Right renal pelvis (tissue), 4 donors: ENCODE measurements at places on chromosomes 12 and 14. TPM values are rescaled to one million over a fixed set of nuclear protein-coding genes. Genes with fewer than 3 reads are reported as not detected.

Gene RDH5
- 23.1 TPM for polyA plus RNA-seq

DNA sequence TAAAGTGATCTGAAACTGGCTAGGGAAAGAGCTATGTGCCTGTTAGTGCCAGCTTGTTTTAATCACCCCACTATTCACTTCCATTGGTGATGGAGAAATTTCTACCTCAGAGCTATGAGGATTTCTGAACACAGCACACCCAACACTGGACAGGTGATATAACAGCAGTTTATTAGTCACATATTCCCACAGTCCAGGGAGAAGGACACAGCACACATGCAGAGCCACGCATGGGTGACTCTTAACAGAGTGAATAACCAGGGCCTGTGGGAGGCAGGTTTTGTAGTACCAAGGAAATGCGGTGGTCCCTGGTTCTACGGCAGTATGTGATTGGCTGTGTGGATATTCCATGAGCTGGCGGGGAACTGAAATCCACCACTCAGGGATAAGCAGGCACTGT lies 455.1 kb downstream of the BTG1 start:
- DNase-seq: no peak

GRCh38 chr12:67630373-67631088 lies 18.0 kb upstream of the DYRK2 start:
- DNase-seq: no peak

GRCh38 chr14:100578552-100578951 lies 8.7 kb downstream of the BEGAIN start:
- no peak for DNase-seq

DNA sequence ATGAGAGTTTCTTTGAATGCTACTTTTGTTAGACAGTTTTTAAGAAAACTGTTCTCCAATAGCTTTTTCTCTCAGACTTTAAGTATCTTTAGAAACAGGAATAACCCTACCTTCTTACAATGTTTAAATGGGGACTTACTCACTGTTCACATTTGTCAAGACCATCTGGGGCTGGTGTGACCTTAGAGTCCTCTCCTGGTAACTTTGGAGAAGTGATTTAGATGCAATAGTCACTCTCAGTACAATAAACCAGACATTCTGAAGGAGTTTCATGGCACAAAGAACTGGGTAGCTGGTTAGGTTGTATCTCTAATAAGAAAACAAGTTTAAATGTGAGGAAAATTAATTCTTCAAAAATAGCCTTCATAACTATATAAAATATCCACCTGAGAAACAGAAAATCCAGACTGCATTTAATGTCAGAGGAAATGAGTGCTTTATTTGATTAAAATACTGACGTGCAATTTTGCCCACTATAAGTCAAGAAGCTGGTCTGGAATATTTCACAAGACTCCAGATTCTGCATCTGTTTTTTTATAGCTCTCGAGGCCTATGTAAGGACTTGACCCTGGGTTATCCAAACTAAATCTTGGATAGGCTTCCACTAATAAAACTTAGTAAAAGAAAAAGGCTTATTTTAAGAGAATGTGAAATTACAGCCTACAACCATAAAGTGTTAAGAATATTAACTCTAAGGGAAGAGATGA lies 108.7 kb downstream of the PTGER2 start:
- no peak for DNase-seq

DNA sequence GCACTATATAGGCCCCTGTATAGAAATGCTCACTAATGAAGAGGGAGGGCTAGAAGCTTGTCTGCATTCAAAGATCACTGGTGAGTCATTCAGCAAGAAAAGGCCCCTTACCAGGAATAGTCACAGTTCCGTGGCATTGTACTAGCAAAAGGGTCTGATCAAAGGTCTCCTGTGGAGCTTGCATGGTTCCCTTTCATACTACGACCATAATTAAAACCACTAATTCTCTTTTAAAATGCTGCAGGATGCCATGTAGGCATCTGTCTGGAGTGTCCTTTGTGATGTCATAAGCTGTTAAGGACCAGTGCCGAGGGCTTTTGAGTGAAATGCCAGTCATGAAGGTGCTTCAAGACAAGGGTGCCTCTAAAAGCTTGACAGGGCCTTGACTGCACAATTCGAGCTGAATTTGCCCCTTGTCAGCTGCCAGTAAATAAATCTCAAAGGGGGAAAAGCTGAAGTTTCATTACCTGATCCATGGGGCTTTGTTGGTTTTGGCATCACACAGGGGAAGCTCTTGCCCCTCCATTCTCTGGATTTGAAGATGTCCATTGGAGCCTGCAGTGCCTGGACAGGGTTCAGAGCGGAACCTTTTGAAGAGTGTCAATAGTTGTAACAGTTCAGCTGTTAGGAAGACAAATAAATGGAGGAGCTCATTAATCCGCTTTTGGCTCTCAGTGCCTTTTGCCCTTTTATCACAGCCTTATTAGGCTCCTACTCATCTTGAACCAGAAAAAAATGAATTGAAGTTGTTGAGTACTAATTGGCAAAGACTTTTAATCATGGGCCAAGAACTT lies 69.1 kb downstream of the TMEM260 start:
- DNase-seq: no peak

DNA sequence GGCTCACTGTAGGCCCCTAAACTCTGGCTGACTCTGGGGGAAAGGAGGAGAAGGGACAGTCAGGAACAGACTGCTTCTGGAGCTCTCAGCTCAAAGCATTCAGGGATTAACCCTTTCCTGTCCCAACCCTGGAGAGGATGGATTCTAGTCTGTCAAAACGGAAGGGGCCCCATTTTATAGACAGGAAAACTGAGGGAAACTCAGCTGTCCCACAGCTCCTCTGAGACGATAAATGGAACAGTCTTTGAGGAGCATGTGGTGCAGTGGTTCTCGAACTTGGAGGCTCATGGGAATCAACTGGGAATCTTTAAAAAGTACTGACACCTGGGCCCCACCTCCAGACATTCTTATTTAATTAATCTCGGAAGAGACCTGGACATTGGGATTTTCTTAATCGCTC lies 23.7 kb downstream of the SRRM4 start:
- no peak for DNase-seq
